ENCODE measurements at places on chromosomes 16 and 17.

DNA sequence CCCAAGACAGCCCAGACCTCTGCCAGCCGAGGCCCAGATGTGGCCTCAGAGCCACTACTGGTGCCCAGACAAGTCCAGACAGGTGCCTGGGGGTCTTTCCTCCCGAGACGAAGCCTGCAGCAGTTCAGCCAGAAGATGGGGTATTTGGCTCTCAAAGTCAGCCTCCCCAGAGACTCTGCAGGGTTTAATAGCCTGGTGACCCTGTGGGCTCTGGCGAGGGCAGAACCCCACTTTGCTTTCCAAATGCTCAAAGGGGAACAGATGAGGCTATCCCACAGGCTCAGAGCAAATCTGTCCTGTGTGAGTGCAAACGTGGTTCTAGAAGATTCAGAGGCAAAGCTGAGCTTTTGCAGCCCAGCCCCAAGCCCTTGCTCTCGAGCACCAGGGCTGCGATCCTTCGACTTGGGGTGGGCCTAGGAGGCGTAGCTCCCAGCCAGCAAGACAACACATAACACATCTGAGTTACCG lies 236.0 kb downstream of the MRTFB start:
- DNase-seq = no peak

DNA sequence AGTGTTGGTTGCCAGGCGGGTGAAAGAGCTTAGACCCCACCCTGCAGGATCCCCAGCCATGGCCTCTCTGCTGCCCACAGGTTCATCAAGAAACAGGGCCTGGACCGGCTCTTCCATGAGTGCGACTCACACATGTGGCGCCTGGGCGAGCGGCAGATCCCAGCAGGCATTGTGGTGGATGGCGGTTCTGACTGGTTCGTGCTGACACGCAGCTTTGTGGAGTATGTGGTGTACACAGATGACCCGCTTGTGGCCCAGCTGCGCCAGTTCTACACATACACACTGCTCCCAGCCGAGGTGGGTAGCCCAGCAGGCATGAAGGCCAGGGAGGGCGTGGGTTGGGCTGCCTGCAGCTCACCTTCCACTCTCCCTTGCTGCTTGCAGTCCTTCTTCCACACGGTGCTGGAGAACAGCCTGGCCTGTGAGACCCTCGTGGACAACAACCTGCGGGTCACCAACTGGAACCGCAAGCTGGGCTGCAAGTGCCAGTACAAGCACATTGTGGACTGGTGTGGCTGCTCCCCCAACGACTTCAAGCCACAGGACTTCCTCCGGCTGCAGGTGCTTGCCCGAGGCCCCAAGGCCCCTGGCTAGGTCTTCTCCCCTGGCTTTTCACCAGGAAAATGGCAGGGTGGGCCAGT lies 9.9 kb downstream of the XYLT2 start:
- DNase-seq = no peak

GRCh38 chr16:1550696-1551095 lies 17.2 kb downstream of the TMEM204 start:
- no peak for DNase-seq

GRCh38 chr17:48834973-48835372 lies 4.1 kb downstream of the CALCOCO2 start:
- no peak for DNase-seq

Measured in NCI-H1436 treated with DMSO at 0.1 percent for 48 hours (cell line).